ENCODE measurements at places on chromosomes 11 and 22.

DNA sequence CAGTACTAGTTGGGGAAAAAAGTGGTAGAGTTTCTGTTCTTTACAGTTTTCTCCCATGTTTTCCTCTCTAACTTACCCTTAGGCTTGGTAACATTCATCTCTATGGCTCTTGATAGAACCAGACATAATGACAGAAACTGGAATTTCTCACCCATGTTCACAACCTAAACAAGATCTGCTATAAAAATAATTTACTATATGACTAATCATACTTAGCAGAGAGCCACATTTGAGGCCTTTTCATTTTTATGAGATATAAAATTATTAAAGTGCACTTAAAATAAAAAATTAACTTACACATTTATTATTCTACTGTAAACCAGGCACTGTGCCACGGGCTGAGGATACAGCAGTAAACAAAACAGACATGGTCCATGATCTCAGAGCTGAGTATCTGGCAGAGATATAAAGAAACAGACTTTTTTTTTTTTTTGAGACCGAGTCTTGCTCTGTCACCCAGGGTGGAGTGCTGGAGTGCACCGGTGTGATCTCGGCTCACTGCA lies 98.1 kb downstream of the GAB2 start:
- DNase-seq = no peak

DNA sequence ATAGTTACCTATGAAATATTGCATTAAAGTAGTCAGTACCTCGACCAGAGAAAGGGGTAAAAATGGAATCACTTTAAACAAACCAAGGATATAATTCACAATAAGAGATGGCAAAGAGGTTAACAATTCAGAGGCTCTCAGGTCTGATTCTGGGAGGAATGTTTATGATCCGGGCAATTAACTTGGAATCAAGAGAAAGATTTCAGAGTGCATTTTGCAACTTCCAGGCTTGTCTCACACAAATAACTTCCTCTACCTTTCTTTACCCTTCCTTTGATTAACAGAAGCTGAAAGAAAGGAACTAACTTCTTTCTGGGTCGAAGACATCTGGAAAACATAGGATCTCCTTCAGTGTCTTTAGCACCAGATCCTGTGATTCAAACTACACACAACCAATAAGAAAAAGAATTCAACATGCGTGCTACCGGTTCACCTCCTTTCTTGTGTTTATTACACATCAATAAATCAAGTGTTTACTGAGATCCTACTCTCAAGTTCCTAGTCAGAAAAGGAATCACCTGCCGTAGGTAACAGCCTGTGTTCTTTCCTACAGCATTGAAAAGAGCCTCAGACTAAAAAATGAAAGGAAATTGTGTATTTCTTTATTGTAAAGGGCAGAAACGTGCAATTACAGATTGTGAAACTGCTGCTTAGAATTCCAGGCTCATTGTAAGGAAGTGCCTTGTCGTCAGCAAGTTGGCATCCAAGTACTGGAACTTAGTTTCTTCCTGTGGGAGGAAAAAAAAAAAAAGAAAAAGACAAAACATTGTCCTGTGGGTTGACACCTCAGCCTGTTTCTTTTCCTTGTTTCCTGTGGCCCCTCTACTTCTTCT lies 29.5 kb downstream of the CARD18 start:
- no peak for DNase-seq

GRCh38 chr11:116311206-116311605 lies 461.6 kb downstream of the BUD13 start:
- no peak for DNase-seq

DNA sequence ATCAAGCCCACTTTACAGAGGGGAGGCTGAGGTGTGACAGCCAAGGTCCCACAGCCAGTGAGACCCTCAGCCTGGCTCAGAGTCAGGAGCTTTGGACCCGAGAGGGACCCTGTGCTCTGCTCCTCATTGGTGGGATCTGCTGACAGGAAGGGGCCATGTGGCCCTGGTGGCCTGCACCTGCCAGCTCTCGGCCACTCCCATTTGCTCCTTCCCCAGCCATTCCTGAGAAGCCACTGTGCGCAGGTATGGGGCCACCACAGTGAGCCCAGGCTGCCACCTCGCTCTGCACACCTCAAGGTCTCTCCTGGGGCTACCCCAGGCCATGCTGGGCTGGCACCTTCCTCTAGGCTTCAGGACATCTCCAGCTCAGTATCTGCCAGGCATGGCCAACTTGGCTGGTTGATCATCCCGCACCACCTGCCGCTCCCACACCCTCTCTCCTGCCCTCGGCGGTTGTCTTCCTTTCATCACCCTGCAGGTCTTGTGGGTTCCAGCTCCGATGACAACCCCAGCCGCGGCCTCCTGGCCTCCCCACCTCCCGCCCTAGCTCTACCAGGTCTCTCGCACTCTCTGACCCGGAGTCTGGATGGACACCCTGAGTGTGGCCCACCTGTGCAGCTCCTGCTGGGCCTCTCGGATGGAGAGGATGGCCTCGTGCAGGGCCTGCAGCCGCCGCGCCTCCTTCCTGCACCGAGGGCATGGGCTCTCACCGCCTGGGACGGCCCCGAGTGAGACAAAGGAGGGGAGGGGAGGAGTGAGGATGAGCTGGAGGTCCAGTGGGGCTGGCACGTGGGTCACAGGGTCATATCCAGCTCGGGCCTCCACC lies 32.2 kb upstream of the CARS1 start:
- DNase-seq = no peak

- no peak for DNase-seq
Observed at GRCh38 chr11:119782739-119783072, 53.7 kb upstream of the NECTIN1 start.

DNA sequence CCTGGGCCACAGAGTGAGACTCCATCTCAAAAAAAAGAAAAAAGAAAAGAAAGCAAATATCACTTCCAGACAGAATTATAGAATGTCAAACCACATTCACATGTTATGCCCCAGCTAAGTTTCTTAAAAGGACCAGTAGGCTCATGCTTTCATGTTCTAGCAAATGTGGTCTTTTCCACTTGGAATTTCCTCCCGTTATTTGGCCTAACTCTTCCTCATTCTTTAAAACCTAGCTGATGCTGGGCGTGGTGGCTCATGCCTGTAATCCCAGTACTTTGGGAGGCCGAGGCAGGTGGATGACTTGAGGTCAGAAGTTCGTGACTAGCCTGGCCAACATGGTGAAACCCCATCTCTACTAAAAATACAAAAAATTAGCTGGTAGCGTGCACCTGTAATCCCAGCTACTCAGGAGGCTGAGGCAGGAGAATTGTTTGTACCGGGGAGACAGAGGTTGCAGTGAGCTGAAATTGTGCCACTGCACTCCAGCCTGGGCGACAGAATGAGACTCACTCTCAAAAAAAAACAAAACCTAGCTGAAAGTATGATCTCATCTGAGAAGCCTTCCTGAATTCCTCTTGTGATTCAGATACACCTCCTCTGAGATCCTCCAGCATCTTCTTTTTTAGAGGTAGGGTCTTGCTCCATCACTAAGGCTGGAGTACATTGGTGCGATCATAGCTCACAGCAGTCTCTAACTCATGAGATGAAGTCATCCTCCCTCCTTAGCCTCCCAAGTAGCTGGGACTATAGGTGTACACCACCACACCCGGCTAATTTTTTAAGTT lies 50.4 kb downstream of the FCHSD2 start:
- DNase-seq = no peak

DNA sequence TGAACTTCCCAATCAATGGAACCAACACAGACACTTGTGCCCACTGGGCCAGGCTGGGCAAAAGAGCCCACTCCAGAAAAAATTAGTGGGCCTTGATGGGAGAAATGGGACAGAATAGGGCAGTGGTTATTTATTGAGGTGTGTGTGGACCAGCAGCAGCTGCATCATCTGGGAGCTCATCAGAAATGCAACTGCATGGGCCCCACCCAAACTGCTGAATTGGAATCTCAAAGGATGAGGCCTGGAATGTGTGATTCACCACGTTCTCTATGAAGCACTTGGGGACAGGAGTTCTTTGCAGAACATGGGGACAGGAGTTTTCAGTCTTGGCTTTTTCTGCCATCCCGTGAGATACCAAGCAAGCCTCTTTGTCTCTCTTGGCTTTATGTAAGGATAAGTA lies 255.6 kb upstream of the PLET1 start:
- DNase-seq = no peak

GRCh38 chr11:93370260-93370659 lies 39.7 kb downstream of the DEUP1 start:
- no peak for DNase-seq

DNA sequence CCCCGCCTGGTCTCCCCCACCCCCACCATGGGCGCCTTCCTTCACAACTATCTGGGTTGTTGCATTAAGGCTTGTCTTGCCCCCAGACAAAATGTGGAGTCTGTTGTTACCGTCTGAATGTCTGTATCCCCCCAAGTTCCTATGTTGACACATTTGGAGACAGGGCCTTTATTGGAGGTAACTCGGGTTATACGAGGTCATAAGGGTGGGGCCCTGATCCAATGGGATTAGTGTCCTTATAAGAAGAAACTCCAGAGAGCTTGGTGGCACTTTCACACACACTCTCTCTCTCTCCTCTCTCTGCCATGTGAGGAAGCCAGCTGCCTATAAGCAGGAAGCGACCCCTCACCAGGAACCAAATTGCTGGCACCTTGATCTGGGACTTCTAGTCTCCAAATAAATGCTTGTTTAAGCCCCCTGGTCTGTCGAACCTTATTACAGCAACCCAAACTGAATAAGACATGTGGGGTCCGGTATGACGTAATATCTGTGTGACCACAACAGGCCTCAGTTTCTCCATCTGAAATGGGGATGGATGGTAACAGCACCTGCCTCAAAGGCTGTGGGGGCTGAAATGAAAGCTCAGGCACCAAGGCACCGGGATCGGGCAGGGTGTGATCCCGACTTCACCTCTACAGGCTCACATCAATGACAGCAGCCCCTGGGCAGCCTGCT lies 222.3 kb downstream of the CTTN start:
- DNase-seq = no peak

- DNase-seq = no peak
Observed at GRCh38 chr11:91209306-91209705, 986.5 kb upstream of the CHORDC1 start.

GRCh38 chr11:2265854-2266585 lies 4.4 kb downstream of the ASCL2 start:
- DNase-seq = no peak

GRCh38 chr11:117440258-117440657 lies 112.6 kb downstream of the CEP164 start:
- no peak for DNase-seq

GRCh38 chr11:36763187-36763586 lies 165.2 kb upstream of the RAG2 start:
- no peak for DNase-seq

DNA sequence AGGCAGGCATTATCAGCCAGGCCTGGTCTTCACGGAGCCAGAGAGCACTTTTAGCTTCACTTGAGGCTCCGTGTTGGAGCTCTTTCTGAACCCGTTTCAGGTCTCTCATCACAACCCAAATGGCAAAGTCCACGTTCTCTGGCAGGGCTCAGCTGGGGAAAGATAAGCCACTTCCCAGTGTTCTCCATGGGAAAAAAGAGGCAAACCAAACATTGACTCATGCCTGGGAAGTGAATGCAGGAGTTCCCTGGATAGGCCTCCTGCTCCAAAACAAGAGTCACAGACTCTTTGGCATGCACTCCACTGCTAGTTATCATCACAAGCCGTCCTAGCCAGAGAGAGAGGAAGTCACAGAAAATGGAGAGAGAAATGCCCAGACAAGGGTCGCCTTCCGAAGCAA lies 11.6 kb downstream of the OPCML start:
- no peak for DNase-seq

- DNase-seq = no peak
Observed at GRCh38 chr11:88012456-88012855, 162.8 kb downstream of the RAB38 start.

GRCh38 chr11:1928891-1929541 lies 9.5 kb downstream of the TNNT3 start:
- DNase-seq = no peak

GRCh38 chr22:44729391-44730021 lies 22.9 kb upstream of the ARHGAP8 start:
- DNase-seq = no peak

- no peak for DNase-seq
Observed at GRCh38 chr11:9693801-9694553, 30.1 kb downstream of the SWAP70 start.

DNA sequence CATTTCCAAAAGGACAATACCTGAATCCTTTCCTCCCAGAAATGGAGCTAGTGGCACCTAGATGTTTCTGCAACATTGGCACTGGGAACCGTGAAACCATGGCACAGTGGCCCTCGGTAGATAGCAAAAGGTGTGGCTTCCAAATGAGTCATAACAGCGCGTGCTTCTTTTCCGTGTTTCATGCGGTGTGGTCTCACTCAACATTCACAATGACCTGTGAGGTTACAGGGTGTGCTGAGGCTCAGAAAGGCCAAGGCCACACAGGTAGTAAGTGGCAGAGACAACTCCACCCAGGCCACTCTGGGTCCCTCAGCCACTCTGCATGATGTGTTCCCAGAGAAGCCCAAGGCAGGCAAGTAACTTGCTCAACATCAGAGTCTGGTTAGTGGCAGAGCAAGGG lies 67.4 kb downstream of the TP53I11 start:
- DNase-seq = no peak

DNA sequence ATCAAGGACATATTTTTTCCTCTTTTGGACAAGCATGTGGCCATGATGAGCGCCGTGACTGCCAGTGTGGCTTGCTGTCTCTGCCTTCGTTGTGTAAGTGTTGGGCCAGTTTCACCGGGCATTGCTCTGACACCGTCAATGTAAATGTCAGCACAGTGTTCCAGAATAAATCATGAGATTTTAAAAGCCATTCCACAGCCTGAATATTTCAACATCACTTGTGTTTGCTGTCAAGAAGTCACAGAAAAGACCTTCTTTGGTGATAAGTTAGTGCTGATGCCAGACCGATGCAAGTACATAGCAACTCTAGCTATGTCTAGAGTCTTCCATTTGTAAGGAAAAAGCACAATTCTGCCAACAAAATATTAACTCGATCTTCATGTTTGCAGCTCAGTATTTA lies 467.8 kb downstream of the TBC1D22A start:
- no peak for DNase-seq

DNA sequence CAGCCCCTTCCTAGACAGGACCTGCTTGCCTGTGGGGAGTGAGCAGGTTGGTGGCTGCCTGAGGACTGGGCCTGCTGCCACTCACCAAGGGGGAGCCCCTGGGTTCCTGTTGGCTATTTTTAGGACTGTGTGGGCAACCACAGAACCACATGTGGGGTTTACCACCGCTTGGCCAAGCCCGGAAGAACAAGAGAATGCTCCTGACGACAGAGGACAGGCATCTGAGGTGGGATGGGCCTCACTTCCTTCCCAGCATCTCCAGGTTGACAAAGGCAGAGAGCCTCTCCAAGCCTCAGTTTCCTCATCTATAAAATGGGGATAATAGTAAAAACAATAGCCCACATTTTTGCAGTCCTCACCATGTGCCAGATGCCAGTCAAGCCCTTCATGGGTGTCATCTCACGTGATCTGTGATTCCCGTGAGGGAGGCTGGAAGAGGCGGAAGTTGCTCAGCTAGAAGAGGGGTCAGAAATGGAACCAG lies 43.6 kb downstream of the LRRC32 start:
- DNase-seq = peak; percentile 33

DNA sequence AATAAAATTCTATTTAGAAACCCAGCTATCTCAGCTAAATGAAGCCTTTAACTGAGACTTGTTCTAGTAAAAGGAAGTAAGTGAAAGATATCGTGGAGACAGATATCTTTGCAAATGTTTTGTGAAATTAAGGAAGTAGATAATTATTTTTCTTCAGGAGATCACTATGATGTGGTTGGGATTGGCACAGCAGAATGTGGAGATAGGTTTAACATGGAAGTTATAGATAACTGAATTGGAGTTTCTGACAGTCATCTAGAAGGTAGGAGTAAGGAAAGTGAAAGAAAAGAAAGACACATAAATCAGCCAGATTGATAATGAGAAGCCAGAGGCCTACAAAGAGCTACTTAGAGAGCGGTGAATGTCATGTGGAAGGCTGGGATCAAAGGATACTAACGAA lies 4.7 kb upstream of the CASP5 start:
- no peak for DNase-seq

Measured in activated gamma-delta T cell treated with anti-CD3 and anti-CD28 coated beads, Interleukin-2, amount 50 U/mL, for 16 hours (primary cell).